ENCODE measurements at places on chromosomes 6 and 20. TPM values are rescaled to one million over a fixed set of nuclear protein-coding genes. Genes with fewer than 3 reads are reported as not detected.

Gene PGC
- total RNA-seq: not detected

Gene NECAB3
- total RNA-seq: 22.0 TPM

Gene OPN5
- not detected for total RNA-seq

Gene TRDN
- not detected for total RNA-seq

Gene KIFC1
- total RNA-seq: 20.0 TPM

Gene KIF13A
- 53.8 TPM for total RNA-seq

Gene TGM3
- total RNA-seq: not detected

Gene GPX5
- not detected for total RNA-seq

Gene CAPN11
- not detected for total RNA-seq

Gene KCNQ5
- total RNA-seq: 0.97 TPM

Gene ULBP1
- 1.6 TPM for total RNA-seq

Gene CYP39A1
- 2.6 TPM for total RNA-seq
